ENCODE measurements at places on chromosomes 3 and 15.

- no peak for DNase-seq
These were observed 13.3 kb downstream of the CORO2B start for GRCh38 chr15:68592054-68592453.

DNA sequence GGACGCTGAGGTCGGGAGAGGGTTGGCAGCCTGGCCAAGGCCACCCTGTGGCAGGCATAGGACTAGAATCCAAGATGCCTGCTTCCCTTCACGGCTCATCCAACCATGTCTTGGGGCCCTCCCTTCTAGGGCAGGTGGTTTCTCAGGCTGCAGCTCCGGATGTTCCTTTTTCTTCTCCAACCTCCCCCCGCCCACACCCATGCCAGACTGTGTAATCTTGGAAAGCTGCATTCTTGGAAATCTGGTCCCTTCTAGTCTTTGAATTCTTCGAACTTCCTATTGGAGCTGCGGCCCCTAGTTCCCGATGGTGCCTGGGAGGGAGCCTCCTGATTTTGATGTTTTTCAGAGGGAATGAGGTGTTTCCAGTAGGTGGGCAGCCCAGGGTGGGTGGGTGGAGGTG is 109.8 kb downstream of the FBLN2 start:
- no peak for DNase-seq

DNA sequence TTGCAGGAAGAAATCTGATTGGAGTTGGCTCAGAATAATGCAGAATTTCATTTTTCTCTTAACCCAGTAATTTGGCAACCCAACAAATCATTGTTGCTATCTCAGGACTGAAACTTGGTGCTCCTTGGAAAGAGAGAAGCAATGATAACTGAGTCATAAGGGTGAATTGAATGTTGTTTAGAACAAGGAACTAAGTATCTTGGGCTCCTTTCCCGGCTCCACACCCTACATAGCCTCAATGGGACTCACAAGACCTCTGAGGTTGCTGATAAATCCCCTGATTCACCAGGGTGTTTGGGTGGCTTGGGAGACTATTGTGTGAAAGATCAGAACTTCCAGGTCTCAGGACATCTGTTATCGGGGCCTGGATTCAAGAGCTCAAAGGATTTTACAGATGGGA is 7.8 kb upstream of the RAB8B start:
- no peak for DNase-seq

- no peak for DNase-seq
These were observed 78.2 kb upstream of the STAC start for GRCh38 chr3:36302158-36302509.
